ENCODE measurements at places on chromosomes 2 and 18.

- DNase-seq = no peak
These were observed 248.4 kb downstream of the ZNF521 start for GRCh38 chr18:25103468-25104155.

- DNase-seq = no peak
These were observed 25.7 kb downstream of the DHX57 start for GRCh38 chr2:38850045-38850444.

GRCh38 chr18:48787203-48788151 lies 163.3 kb downstream of the SMAD7 start:
- no peak for DNase-seq

DNA sequence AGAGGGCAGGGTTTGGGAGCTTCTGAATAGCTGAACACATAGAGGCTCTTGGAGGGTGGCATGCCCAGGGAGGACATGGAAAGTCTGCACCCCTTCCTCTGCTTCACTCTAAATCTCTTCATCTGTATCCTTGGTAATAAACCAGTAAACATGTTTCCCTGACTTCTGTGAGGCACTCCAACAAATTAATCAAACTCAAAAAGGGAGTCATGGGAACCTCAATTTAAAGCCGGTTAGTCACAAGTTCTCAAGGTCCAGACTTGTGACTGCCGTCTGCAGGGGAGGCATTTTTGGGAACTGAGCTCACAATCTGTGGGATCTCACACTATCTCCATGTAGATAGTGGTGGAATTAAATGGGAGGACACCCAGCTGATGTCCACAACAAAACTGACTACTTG lies 33.1 kb upstream of the STON1 start:
- DNase-seq = no peak

DNA sequence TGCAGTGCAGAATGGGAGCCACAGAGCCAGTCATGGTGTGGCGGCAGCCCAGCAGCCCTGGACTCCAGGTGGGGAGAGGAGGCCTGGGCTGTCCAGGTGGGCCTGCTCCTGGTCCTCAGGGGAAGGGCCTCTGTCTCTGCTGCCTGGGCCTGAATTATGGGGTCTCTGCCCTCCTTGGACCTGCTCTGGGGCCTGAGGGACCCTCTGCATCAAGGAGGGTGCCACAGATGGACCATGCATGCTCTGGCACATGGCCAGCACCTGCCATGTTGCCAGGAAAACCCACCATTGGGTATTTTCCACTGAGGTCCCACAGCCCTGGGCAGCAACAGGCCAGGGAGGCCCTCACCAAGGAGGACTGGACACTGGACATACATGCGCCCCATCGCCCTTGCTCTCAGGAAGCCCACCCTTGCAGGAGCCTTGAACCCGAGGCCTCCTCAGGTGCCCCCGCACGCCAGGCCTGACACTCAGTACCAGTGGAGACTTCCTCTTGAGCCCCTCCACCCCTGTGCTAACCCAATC lies 107.1 kb downstream of the NDUFA10 start:
- no peak for DNase-seq

GRCh38 chr18:10318691-10318970 lies 135.8 kb upstream of the APCDD1 start:
- DNase-seq = no peak

DNA sequence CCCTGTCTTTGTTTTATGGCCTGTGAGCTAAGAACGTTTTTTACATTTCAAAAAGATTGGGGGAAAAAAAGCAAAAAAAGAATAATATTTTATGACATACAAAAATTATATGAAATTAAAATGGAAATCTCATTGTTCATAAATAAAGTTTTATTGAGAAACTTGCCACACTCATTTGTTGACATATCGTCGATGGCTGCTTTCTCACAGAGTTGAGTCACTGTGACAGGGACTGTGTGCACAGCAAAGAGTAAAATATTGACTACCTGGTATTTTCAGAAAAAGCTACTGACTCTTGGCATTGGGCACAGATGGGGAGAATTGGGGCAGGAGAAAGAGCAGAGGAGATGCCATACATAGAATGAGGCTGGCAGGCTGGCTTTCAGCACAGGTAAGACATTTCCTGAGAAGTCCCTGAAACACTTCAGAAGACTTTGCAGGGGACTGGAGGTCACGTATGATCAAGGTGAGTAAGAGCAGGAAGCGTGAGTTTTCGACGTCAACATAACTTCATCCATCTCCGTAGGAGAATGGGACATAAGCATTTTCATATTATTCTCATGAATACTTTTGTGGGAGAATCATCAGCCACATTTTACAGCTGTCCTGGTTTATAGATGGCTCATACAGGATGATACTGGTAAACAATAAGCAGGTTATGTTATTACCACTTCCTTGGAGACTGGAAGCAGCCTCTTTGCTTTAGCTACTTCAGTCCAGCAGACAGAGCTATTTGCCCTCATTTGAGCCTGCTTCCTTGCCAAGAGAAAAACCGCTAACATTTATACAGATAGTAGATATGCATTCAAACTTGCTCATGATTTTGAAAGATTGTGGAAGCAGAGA lies 32.5 kb upstream of the PUM2 start:
- DNase-seq = no peak

DNA sequence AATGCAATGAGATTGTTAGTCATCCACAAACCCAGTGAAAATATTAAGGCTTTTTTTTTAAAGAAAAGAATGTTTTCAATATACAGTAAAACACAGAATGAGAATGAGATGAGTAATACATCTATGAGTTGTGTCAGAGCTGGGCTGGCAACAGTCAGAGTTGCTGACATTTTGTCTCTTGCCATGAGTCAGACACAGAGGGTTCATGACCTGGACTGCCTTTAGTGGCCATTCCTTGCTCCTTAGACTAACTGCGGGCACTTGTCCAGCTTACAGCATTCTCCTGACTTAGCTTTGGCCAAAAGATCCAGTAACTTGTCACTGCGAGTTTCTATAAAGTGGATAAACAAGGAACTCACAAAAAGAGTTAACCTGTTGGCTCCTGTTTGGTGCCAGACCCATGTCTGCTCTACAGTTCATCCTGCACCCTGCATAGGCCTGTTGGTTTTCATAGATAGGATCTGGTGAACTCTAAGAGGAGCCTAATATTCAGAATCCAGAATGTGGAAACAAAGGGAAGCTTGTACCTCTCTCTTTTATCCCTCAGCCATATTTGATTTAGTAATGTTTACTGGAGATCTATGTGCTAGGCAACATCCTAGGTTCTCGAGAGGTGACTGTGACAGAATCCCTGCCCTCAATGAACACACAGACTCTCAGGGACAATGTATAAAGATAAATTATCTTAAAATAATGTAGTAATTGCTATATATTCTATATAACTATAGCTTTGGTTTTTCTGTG lies 391.5 kb upstream of the VWC2L start:
- DNase-seq = no peak

GRCh38 chr18:46337271-46337670 lies 233.1 kb downstream of the HAUS1 start:
- DNase-seq = no peak

GRCh38 chr2:183597841-183598240 lies 473.6 kb downstream of the NUP35 start:
- DNase-seq = no peak

GRCh38 chr2:156077041-156077742 lies 255.3 kb downstream of the NR4A2 start:
- DNase-seq = no peak

DNA sequence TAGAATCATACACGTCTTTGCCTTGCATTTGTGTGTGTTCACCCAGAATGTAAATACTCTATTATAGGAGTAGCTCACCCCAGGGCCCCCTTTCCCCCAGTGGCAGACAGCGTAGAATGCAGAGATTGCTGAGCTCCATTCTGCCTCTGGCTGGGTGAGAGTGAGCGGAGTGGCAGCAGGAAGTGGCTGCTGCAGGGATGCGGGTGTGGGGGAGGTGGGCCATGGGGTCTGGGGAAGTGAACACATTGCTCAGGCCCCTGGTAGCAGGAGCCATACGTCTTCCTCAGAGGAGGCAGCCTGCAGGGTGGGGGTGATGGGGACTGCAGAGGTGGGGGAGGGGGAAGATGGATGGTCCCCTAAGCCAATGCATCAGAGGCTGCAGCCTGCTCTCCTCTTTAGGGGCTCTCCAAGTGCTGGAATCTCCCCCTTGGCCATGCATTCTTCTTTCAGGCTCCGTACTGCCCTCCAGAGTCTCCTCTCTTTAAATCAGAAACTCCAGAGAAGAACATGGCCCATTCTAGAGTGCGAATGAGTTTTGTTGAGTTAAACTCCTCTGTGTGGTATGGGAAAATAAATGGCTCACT lies 72.2 kb downstream of the CELF4 start:
- DNase-seq = no peak

DNA sequence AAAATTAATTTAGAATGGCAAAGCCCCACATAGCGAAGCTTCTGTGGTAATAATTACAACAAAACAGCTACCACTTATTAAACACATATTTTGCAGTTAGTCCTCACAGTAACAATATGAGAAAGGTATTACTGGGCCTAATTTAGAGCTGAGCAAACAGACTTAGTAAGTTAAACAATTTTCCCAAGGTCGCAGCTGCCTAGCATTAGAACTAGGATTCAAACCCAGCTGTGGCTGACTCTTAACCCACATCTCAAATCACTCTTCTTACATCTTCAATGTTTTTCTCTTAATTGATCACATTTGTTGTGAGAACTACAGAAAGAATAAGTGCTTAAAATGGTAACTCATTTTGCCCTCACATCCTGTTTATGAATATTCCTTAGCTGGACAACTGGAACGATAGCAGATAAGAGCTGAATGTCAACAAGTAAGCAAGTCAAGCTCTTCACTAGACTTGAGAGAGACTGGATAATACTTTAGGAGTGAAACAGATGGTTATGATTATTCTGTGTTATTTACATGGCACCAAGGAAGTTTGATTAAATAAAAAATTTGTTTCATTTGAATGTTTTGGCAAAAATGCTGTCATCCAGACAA lies 59.4 kb upstream of the TMEM17 start:
- peak; percentile 66 for DNase-seq

DNA sequence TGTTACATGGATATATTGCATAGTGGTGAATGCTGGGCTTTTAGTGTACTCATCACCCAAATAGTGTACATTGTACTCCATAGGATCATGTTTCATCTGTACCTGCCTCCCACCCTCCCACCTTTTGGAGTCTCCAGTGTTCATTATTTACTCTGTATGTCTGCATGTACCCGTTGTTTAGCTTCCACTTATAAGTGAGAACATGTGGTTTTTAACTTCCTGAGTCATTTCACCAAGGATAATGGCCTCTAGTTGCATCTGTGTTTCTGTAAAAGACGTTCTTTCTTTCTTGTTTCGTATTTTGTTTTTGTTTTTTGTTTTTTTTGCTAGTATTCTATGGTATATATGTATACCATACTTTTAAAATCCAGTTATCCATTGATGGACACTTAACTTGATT lies 107.5 kb downstream of the MSTN start:
- DNase-seq = no peak

GRCh38 chr2:236728916-236729670 lies 159.5 kb downstream of the ACKR3 start:
- DNase-seq = peak; percentile 20

DNA sequence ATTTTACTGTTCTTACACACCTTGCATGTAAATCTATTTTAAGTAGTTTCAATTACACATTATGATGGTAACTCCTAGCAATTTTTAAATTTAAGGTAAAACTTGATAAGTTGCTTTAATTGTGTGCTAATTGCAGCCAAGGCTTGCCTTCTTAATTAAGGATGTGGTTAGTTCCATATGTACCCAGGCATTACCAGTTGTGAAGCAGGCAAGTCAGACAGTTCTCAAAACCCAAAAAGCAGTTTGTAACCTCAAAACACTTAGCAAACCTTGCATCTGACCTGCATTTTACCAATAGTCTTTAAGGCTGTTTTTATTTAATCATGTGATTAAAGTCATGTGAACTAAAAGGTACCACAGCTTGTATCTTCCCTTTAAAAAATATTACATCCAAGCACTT lies 1159.4 kb downstream of the DSC3 start:
- DNase-seq = no peak

DNA sequence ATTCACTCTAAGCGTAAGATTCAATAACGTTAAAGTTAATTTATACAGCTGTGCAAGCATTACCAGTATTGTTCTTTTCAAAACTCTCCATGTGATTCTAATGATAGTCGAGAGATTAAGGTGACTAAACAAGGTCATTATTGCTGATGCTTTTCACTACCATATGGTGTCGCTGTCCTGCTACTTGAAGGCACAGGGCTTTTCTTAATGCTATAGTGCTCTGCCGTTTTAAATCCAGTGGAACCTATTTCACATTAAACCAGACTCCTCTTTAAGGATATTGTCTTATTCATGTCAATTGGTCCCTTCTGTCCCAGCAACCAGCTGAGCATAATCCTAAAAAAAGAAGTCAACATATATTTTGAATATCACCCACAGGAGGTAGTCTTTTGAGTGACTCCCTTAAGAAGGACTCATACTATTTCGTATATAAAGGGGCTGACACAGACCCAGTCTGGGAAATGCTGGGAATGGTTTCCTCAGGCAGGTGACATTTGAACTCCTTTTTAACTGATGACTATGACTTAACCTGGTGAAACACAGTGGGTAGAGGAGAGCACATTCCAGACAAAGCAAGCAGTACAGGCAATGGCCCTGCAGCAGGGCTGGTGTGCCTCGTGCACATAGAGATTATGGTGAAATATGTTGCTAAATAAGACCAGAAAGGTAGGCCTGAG lies 53.9 kb upstream of the CYTIP start:
- peak; percentile 19 for DNase-seq

- DNase-seq = no peak
These were observed 66.9 kb upstream of the ITM2C start for GRCh38 chr2:230797515-230798495.

- no peak for DNase-seq
These were observed 748 bp downstream of the LIPG start for GRCh38 chr18:49562481-49563129.

DNA sequence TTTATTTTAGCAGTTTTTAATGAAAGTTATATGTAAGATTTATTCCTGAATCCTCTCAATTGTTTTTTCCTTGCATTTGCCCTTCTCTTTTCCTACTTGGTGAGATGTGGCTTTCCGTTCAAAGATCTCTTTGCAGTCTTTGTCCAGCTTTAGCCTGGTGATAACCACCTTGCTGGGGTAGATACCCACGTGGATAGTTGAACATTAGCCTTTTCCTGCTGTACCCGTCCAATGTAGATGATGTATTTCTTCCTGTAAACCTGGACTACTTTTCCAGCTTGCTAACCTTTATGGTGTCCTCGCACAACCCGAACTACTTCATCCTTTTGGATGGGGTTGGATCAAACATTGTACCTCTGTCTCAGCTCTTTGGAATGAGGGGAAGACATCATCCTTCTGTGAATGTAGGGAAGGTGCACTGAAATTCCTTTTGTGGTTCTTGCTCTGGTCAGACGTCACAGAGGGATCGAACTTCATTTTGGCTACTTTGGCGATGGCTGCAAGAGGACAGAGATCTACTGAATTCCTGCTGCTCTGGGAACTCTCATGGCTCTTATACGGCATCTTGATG lies 293.2 kb upstream of the EPAS1 start:
- DNase-seq = no peak

DNA sequence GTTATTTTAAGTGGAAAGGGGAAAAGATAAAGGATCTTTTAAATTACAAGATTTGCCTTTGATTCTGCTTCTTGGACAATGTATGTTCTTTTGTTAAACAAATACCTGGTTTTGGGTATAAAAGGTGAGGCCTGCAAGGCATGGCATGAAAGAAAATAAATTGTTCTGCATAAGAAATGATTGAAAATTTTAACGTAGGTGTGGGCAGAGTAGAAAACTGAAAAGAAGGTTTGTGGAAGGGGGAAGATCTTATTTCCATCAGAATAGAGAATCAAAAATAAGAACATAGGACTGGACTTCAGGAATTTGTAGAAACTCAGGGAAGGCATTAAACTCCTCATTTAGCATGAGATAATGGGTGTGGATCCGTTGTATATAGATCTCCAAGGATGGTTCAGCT lies 153.1 kb downstream of the SETBP1 start:
- DNase-seq = no peak

Data from HepG2 (cell line).